ENCODE measurements at places on chromosomes 6 and 20.

DNA sequence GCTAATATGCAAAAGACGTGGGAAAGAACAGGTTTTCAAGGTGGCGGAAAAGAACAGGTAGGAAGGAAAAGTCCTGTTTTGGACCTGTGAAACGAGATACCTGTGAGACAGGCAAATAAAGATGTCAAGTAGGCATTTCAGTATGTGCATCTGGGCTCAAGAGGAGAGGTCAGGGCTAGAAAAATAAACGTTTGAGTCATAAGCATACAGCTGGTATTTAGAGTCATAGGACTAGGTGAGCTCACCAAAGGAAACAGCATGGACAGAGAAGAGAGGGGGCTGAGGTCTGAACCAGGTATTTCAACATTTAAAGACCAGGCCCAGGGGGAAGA, 14.9 kb downstream of the MTFR2 start:
- peak; percentile 91 for DNase-seq

- no peak for DNase-seq
Observed at GRCh38 chr6:170487707-170488329, 65.3 kb downstream of the PSMB1 start.

DNA sequence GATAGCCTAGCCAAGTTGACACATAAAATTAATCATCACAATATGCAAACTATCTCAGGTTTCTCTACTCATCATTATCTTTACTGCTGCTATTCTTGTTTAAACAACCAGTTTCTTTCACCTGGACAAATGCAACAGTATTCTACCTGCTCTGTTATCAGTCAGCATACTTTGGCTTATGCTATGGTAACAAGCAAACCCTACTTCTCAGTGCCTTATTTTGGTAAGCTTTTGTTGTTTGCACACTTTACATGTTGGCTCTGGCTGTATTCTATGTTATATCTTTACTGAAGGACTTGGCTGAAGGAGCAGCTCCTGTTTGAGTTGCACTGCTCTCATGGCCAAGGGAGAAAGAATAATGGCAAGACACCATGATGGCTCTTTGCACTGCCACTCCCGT, 463.1 kb downstream of the EPM2A start:
- DNase-seq = no peak

GRCh38 chr6:107699254-107699653, 124.9 kb downstream of the SCML4 start:
- DNase-seq = no peak

All from IMR-90 (cell line).